ENCODE measurements at places on chromosomes 7 and 10.

- DNase-seq: peak; percentile 88
Observed at GRCh38 chr10:75350791-75351190, 50.8 kb downstream of the ZNF503 start.

- DNase-seq: no peak
Observed at GRCh38 chr10:47067949-47068940, 157.0 kb downstream of the PTPN20 start.

- DNase-seq: no peak
Observed at GRCh38 chr10:85317827-85318226, 989.4 kb downstream of the CCSER2 start.

DNA sequence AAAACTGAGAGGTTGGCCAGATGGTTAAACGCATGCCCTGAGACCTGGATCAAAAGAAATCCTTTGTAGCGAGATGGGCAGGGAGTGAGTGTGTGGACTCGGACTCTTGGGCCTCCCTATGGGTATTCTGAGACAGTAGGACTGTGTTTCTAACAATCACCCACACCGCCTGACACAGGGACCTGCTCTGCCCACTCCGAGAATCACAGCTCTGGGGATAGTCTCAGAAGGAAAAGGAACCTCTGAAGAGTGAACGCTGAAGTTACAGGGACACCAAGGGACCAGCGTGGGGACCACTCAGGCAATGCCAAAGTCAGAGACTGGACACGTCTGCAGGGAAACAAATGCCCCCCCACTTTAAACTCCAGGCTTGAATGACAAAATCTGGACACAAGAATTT is 242.1 kb upstream of the TCERG1L start:
- DNase-seq: no peak

DNA sequence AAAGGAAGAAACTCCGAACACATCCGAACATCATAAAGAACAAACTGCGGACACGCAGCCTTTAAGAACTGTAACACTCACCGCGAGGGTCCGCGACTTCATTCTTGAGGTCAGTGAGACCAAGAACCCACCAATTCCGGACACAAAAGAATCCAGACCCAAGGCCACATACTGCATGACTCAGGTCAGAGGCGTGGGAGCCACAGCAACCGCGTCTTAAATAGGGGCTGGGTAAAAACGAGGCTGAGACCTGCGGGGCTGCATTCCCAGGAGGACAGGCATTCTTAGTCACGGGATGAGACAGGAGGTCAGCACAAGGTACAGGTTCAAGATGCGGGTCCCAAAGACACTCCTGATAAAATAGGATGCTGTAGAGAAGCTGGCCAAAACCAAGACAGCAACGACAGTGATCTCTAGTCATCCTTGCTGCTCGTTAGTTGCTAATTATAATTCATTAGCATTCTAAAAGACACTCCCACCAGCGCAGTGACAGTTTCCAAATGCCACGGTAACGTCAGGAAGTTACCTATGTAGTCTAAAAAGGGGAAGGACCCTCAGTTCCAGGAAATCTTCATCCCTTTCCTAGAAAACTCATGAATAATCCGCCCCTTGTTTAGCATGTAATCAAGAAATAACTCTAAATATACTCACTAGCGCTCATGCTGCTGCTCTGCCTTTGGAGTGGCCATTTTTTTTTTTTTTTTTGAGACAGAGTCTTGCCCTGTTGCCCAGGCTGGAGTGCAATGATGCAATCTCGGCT is 19.3 kb downstream of the AP5Z1 start:
- DNase-seq: no peak

DNA sequence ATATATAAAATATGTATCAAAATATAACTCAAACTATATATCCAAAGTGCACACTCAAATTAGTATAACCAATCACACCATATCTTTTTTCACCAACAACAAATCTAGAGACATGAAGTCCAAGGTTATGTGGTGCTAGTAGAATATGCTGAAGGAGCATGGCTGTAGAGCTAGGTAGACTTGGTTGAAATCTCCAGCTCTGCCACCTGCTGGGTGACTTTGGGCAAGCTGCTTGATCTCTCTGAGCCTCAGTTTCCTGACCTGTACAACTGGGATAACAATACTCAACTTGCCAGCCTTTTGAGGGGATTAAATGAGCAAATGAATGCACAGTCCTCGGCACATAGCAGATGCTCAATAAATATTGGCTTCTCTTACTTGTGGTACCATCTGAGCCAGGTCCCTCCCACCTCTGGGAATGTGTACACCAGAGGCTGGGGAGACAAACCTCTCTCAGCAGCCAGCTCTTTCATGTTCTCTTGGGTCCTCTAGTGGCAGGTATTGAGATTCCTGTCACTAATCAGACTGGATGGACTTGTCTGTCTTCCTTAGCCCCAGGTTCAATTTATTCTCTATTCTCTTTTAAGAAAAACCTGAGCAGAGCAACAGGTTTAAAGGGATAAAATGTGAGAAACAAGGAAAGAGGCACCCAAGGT is 94.3 kb upstream of the PDE1C start:
- peak; percentile 85 for DNase-seq

- no peak for DNase-seq
Observed at GRCh38 chr7:24241206-24241605, 42.8 kb upstream of the NPY start.

DNA sequence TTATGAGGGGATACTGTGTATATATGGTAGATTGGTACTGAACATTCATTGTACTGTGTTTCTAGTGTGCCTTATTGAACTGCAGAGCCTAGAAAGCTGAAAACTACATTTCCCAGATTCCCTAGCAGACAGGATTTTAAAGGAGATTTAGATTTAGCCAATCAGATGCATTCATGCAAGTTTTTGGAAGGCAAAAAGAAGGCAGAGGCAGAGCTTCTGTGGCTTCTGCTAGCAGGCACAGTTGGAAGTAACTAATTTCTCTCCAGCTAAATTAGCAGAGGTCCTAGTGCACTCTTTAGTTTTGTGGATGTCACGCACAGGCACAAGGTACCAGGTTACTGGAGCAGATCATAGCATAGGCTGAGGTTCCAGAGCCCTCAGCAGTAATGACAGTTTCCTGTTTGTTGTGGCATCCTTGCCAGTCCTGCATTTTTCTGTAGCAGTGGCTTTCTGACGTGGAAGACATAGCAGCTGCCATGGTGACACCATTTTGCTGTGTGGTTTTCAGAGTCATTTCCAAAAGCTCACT is 83.7 kb upstream of the CCDC71L start:
- DNase-seq: no peak

GRCh38 chr10:75400771-75401568 is 594 bp downstream of the ZNF503 start:
- peak; percentile 72 for DNase-seq

- DNase-seq: peak; percentile 60
Observed at GRCh38 chr10:2949948-2950354, 117.4 kb upstream of the PFKP start.

- DNase-seq: no peak
Observed at GRCh38 chr10:131431533-131431932, 120.0 kb upstream of the TCERG1L start.

GRCh38 chr7:106421181-106421762 is 136.5 kb upstream of the NAMPT start:
- peak; percentile 37 for DNase-seq

GRCh38 chr10:112208997-112209396 is 25.4 kb upstream of the GPAM start:
- DNase-seq: no peak

DNA sequence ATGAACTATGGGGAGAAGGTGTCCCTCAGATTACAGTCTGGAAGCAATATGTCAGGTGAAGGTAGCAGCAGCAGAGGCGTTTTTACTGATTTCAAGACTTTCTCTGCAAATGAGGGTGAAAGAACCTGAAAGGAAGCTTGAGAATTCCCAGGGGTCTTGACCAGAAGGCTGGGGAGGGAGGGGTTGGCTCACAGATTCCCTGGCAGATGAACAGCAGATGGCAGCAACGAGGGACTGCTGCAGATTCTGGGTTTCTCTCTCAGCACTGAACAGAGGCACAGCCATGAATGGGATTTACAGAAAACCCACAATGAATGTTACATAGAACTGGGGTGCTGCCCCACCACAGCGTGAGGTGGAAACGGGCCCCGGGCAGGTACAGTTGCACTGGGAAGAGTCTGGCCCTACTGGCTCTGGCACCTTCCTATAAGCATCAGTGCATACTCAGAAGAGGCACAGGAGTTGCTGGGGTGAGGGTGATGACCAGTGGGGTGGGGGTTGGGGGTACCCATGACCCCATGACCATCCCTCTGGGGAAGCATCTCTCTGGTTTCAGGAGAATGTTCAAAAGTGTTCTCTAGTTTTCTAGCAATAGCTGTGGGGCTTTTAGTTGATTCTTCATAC is 317.8 kb downstream of the SH2D4B start:
- peak; percentile 11 for DNase-seq

DNA sequence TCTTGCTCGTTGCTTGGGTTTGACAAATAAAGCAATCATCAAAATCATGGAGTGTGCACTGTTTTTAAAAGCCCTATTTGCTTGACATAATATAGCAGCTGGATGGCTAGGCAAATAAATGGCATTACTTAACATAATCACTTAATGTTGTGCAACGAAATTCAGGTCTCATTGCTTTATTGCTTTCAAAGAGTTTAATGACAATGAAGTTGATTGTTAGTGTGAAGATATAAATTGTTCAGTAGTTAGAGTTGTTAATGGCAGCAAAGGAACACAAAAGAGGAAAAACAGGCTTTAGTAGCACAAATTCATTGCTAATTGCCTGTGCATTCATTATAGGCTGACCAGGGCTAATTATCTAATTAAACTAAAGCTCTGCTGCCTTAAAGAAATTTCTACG is 7.6 kb upstream of the ADO start:
- DNase-seq: no peak

- no peak for DNase-seq
Observed at GRCh38 chr10:127408733-127409132, 140.4 kb upstream of the NPS start.

- no peak for DNase-seq
Observed at GRCh38 chr10:2631557-2632205, 435.7 kb upstream of the PFKP start.

DNA sequence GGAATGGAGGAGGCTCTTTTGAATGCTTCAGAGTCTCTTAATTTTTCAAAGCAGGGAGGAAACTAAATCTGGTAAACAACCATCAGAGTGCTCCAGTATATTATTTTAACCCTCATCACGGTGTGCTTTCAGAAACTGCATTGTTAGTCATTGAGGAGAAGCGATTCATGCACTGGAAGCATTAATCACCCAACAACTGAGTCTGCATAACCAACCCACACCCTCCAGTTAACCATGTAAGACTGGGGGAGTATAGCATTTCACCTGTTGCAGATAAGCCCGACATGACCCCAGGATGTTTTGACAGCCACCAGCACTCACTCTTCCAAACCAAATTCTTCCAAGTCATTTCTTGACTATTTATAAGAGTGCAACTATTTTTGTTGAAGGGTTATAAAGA is 257.6 kb downstream of the GATA3 start:
- no peak for DNase-seq

DNA sequence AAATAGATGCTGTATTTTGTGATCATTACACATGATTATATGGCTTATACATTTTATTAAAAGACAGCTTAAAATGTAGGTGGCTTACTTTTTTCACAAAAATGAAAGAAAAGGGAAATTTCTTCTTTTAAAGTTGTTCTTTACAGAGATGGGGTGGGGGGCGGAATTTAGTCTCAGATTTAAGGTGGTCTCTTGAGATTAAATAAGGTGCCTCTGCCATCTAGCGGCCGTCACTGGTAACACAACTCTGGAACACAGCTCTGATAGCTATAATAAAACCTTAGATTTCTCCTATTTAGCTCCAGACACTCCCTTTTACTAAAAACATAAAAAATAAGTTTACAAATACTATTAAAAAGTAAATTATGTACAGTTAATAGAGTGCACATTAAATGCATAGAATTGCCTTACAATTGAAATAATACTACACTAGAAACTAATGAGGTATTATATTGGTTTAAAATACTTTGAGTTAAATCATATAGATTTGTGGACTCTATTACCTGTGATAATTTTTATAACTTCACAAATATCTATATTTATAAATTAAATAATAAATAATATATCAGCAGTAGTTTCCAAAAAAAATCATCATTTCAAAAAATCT is 210.9 kb downstream of the DGKB start:
- peak; percentile 49 for DNase-seq

- DNase-seq: no peak
Observed at GRCh38 chr7:95412075-95412474, 15.9 kb upstream of the PON3 start.

- no peak for DNase-seq
Observed at GRCh38 chr10:3542185-3542611, 242.8 kb downstream of the KLF6 start.

GRCh38 chr7:44262031-44262430 is 61.3 kb downstream of the YKT6 start:
- DNase-seq: no peak

GRCh38 chr10:45454262-45454661 is 80.2 kb downstream of the ALOX5 start:
- no peak for DNase-seq

DNA sequence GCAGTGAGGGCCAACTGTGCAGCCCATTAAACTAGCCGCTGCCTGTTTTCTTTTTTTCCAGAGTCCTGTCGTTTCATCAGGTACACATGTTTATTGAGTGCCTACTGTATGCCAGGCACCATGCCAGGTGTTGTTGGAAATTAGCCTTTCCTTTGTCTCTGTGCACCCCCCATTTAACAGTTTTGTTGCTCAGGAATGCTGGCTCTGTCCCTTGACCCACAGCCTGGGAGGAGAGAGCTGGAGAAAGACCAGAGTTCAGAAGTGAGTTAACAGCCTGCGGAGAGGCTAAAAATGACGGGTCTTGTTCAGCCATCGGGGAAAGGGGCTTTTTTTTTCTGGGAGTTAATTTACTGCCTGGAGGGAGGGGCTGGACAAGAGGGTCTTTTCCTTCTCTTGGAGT is 1.3 kb downstream of the LRMDA start:
- DNase-seq: no peak

Measured in ACHN (cell line).